ENCODE measurements at places on chromosomes 6 and 20.

DNA sequence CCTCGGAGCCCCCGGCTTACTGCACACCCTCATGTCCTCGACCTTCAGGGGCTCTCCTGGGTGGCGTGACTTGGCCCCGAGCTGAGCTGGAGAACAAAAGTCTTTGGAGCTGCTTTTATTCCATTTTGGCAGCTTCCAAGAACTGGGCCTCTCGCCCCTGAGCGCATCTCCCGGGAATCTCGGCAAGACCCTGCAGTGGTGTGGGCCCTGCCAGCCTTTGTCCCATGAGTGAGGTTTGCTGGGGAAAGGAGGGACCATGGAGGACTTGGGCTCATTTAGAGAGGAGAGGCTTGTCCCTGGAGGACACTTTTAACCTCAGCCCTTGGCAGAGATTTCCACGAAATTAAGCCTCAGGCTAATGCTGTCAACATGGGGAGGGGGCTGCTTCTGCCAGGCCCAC lies 62.3 kb upstream of the SLCO4A1 start:
- no peak for DNase-seq

DNA sequence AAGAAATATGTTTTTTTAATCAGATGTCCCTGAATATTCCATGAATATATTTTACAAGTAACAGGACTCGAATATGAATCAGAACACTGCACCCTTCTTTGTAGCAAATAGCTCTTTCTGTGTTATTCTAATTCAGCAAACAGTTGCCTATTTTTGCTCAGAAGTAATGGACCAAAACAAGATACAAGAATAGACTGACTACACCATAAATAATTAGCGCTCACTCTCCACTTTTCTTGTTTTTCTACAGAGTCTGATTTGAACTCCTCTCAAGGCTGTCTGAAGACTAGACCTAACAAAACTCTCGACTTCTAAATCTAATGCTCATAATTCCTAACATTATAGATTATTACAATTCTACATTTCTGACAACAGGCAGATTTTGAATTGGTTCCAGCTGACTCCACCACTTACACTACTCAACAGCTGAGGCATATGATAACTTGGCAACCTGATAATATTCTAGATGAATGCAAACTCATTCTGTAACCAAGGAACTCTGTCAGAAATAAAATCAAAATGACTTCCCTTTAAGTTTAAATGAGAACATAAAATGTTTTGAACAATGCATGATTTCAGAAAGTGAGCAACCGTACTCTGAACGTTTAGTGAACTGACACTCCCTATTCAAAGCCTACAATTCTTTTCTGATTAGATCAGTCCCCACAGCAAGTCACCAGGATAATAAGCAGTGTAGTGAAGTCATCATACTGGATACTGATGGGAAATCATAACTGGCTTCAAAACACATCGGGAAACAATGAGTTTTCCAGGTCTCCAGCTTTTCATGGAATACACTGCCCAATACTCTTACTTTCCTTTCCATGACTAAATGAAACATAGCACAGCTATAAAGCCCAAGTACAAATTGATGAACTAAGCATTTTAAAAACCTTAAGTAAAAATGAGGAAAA lies 114.2 kb upstream of the BEND6 start:
- no peak for DNase-seq

DNA sequence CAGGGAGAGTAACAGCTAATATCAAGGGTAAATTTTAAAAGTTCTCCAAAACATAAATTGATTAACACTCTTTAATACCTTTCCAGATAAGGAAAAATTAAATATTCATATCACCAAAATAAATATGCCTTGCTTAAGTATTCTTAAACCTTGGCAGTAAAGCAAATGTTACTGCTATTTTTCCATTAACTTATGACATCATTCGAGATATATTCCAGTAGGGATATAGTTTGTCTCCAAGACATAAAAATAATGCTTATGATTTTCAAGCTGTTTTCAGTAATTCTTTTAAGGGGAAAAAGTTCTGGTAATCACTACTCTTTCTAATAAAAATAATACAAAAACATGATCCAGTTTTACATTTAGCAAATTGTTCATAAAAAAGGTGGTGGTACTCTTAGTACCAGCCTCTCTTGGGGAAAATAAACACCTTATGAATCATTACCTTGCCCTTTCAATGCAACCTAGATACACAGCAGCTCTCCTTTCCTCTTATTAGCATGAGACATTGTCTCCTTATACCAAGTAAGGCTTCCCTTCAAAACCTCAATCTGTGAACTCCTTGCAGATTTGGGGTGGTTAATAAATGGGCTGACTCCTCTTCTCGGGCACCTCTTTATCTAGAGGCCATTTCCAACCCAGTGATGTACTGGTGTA lies 31.5 kb upstream of the LTV1 start:
- DNase-seq: no peak

- DNase-seq: no peak
Measured at GRCh38 chr6:28651161-28651560, 125.5 kb downstream of the GPX5 start.

DNA sequence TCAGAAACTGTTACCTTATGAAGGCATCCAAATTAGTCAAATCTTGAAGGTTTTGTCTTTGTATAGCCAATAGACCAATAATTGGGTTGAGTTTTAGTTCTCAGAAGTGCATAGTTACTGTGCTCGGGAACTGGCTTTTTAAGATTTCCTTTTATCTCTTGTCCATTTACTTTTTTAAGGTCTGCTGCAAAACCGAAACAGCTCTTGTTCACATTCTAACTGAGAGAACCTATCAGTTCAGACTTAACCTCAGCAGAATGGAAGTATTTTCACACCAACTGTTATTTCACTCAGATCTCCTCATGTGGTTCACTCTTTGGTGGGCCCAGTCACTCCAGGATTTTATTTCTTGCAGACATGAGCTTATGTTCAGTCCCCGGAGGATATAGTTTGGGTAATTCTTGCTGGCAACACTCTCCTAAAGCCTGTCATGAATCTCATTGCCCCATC lies 55.5 kb downstream of the TPBG start:
- DNase-seq: no peak

DNA sequence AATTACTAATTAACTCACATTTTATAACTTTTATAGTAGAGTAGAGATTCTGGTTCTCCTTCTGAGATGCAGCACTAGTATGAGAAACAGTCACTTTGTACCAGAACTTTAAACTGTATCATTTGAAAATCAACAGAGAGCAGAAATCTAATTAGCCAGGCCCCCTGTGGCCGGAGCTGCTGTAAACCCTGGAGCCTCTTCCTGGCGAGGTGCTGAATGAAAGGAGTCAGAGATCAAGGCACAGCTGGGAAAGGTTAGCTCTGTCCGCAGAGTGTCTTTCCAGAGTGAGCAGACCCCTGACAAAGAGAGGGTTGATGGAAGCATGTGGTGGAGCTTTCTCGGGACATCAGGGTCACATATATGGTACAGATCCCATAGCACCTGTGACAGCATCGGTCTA lies 703.8 kb downstream of the RFPL4B start:
- no peak for DNase-seq

DNA sequence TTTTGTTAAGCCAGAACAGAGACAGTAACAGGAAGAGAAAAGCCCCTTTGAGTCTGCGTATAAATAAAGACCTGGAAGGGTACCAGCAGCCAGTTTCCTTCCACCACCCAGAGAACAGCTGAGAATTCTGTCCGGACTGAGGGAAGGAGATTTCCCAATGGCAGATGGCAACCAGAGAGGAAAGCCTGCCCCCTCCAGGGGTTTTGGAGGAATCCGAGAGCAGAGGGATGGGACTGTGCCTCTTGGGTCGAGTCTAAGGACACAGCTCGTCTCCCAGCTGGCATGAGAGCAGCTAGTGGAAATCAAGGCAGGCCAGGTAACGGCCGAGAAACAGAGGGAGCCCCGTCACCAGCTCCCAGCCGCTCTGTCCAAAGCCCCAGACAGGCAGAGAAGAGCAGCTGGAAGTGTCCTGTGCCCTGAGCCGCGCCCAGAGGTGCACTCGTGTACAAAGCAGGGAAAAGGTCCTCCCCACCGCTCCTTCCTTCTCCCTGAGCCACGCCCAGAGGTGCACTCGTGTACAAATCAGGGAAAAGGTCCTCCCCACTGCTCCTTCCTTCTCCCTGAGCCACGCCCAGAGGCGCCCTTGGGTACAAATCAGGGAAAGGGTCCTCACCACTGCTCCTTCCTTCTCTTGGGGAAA lies 134.0 kb upstream of the SNX9 start:
- DNase-seq: no peak

DNA sequence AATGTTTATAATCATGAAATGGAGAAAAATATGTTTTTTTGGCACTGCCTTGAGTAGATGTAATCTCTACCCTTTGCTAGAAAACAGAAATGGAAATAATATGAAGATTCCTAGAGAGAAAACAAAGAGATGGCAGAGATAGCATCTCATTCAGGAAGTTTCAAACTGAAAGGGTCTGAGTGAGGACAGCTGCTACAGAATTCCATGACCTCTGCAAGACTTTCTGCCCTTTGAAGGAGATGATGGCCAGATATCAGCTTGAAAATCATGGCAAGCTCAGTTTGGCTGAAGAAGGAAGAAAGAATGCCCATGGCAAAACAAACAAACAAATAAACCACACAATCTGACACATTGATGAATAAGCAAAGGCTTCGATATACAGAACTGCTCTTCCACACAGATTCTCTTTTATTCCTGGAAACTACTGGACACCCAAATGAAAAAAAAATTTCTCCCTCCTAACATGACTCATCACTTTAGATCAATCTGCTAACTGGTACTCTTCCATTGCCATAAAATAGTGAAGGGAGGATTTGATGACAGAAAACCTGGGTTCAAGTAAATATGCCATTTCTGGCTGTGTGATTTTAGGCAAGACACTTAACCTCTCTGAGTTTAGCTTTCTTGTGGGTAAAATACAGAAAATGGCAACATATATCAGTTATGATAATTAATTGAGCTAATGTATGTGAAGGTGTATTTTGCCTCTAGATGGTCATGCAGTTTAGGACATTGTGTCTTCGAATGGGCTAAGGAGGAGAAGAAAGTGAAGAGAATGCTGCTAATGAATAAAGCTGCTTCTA lies 105.9 kb upstream of the SPACA1 start:
- no peak for DNase-seq

DNA sequence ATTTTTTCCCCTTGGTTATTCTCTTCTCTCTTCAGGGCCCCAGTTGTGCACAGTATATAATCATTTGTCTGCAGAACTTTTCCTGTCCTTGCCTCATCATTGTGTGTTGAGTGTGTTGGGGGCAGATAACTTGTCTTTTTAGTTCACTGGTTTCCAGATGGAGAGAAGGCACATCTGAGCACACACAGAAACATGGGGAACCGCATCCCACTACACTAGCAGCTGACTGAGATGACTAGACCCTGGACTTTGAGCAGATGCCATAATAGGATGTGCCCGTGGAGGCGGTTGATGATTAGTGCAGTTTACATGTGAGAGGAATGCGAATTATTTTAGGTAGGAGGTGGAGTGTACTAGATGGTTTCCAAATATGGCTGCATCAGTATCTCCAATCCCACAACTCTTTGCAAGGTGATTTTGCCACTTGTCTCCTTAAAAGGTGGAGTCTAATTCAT lies 26.5 kb upstream of the SH3BGRL2 start:
- DNase-seq: no peak

- DNase-seq: no peak
Measured at GRCh38 chr6:95636552-95637431, 59.5 kb downstream of the MANEA start.

DNA sequence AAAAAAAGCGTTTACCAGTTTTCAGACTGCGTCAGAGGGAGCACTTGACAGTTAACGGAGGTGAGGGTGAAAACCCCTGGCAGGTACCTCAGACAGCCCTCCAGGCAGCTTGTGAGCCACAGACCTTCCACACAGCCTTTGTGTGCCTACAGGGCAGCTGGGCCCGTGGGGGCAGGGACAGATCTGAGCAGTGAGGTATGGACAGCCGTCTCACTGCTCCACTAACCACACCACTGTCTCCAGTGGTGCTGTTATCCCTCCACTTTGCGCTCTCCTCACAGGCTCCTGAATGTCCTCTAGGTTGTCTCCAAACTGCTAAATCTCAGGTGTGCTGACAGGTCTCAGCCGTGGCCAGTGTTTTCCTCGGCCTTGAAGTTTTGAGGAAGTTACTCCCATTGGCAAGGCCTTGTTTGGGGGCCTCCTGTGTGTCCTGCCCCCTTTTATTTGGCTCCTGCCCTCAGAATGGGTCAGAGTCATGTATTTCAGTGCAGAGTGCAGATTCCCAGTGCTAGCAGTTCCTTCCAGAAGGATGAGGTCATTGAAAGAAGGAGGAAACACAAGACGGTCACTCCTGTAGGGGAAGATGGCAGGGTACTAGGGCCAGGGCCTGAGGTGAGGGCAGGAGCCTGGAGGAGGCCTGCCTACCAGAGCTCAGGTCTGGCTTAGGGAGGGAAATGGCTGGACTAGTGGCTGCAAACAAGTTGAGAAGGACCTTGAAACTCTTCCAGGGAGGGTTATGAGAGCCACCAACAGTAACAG lies 11.8 kb downstream of the GFRA4 start:
- no peak for DNase-seq

DNA sequence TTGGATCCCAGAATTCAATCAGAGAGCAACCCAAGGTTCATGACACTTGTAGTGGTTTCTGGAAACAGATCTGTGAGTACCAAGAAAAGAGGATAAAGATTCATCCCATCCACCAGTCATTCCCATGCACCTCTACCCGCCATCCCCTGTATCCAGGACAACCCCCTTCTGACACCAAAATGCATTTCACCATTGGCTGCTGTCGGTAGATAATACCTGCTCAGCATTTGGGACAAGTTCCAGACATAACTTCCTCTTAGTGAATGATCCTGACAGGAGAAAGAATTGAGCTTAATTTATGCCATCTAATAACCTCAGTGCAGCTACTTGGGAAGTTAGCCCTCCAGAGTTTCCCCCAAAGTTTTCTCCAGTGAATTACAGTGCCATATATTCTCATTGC lies 329.1 kb downstream of the ZFAND3 start:
- no peak for DNase-seq

GRCh38 chr6:10720265-10720959 lies 2.5 kb upstream of the TMEM14C start:
- no peak for DNase-seq

GRCh38 chr6:104428184-104428583 lies 431.5 kb downstream of the HACE1 start:
- DNase-seq: no peak

DNA sequence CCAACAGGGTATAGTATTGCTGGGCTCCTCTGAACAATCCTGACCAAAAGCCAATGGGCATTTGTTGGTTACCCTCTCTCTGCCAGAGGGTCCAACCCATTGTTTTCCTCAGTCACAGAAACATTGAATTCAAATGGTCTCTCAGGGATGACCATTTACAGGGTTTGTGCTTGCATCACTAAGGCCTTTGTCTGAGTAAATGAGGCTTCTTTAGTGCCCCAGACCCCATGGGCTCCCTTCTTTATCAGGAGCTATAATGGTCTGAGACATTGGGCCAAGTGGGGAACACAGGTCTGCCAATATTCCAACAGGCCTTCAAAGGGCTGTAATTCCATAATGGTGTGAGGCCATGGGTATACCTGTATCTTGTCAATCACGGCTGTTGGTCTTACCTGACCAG lies 27.1 kb downstream of the GSTA2 start:
- no peak for DNase-seq

- DNase-seq: no peak
Measured at GRCh38 chr6:106977246-106977645, 2.7 kb upstream of the CD24 start.
